ENCODE measurements at places on chromosomes 4 and X.

DNA sequence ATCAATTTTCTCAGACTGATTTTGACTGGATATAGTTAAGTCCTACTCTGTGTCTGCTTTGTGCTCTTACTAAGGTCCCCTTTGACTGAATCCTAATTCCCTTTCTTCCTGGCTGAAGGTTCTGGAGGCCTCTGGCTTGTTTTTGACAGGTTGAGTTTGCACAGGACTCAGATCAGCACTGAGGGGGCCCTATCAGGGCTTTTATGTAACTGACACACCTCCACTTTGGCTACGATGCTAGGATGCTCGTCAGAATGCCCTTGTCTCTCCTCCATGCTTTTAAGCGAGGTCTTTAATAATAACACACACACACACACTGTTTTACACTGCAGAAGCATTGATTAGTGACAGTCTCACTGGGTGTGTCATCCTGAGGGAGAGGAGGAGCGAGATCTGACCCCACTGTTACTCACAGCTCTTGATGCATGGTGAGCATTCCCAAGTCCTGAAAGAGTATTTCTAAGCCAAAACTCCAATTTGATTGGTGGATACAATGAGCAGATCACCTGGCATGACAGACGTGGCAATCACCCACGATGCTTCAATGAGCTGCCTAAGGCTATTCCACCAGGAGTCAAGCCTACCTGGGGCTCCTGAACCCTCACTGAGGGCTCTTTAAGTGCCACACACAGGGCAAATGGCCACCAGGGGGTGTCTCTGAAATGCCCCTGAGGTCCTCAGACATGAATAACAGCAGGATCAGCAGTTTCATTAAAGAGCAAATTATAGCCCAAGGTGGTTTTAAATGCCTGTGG, 130.4 kb upstream of the CPEB2 start:
- peak; percentile 6 for DNase-seq

DNA sequence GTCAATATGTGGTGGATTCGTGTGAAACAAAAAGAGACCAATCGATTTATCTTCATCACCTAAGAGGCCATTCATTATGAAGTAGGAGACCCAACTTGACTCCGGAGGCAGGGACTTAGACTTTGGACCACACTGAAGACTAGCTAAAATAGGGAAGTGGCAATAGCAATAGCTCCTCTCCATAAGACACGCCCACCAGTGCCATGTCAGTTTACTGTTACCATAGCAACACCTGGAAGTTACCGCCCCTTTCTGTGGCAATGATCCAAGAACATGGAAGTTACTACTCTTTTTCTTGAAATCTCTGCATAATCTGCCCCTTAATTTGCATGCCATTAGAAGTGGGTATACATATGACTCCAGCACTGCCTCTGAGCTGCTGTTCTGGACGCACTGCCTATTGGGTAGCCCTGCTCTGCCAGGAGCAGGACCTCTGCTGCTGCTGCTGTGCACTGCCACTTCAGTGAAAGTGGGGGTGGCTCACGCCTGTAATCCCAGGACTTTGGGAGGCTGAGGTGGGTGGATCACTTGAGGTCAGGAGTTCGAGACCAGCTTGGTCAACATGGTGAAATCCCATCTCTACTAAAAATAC, 163.2 kb downstream of the PRKX start:
- no peak for DNase-seq

DNA sequence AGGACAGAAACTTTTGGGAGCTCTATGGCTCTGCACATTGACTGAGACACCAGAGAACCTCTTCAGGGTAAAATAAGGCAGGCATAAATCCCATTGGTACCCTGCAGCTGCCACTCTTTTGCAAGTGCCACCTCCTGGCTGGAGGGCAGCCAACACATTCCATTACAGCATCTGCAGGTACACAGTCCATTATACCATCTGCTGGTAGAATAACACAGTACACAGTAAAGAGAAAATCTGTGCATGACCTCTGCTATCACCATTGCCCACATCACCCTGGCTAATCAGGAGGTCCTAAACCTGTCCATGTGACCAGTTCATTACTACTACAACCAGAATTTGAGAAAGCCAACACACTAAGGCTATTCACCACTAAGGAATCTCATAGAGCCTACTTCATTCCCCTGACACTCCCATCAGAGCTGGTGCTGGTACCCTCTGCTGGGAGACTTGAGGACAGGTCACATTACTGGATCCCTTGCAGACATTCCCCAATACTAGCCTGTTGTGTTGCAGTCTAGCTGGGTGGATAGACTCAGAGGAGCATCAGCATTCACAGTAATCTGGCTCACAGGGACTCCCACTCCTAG, 176.2 kb upstream of the TACR3 start:
- DNase-seq = no peak

DNA sequence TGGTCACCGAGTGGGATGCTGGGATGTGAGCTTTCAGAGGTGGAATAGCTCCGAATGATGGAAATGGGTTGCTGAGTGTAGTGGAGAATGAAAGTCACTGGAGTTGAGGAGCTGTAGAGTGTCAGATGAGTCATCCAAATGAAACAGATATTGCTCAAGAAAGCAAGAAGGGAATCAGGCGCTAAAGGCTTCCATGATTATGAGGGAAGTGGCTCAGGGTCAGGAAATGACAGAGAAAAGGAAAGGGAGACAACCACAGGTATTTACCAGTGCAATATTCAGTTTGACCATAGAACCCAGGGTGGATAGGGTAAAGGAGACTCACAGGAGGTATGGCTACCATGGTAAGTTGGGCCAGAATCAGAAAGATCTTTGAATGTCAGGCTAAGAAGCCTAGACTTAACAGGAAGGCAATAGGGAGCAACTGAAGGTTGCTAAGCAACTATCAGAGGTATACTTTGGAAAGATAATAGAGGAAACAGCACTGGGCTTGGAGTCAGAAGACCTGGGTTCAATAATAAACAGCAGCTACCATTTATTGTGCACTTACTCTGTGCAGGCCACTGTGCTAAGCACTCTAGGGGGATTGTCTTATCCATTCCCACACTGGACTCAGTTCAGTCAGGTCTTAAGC, 11.7 kb downstream of the LAS1L start:
- no peak for DNase-seq

DNA sequence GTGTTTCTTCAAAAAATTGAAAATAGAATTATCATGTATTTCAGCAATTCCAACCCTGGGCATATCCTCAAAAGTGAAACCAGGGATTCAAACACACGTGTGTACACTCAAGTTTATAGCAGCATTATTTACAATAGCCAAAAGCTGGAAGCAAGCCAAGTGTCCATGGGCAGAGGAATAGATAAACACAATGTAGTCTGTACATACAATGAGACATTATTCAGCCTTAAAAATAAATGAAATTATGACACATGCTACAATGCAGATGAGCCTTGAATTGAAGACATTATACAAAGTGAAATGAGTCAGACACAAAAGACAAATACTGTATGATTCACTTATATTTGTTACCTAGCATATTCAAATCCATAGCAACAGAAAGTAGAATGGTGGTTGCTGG, 853.4 kb downstream of the STIM2 start:
- DNase-seq = no peak

- no peak for DNase-seq
Observed at GRCh38 chrX:154990496-154990895, 32.0 kb downstream of the F8 start.

DNA sequence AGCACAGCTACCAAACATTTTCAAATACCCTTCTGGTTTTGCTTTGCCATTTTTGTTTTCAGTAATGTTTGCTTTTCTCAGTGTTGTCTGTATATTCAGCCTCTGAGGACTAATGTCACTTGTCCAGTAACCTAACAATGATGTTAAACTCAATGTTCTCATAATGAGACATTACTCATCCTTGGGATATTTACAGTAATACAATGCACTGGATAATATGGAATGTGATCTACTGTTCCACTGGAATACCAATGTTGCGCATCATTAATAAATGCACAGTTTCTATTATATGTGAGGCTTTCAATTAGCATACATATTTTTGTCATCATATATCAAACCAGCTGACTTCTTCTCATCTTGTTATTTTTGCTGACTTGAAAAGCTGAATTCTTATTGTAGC, 259.1 kb downstream of the SH2D1A start:
- DNase-seq = no peak

GRCh38 chrX:100409610-100410590, at the start of gene PCDH19:
PCDH19 (minus strand) TSS chrX:100410273; CDS start chrX:100408597, 1,676 bp downstream.
- no peak for DNase-seq

DNA sequence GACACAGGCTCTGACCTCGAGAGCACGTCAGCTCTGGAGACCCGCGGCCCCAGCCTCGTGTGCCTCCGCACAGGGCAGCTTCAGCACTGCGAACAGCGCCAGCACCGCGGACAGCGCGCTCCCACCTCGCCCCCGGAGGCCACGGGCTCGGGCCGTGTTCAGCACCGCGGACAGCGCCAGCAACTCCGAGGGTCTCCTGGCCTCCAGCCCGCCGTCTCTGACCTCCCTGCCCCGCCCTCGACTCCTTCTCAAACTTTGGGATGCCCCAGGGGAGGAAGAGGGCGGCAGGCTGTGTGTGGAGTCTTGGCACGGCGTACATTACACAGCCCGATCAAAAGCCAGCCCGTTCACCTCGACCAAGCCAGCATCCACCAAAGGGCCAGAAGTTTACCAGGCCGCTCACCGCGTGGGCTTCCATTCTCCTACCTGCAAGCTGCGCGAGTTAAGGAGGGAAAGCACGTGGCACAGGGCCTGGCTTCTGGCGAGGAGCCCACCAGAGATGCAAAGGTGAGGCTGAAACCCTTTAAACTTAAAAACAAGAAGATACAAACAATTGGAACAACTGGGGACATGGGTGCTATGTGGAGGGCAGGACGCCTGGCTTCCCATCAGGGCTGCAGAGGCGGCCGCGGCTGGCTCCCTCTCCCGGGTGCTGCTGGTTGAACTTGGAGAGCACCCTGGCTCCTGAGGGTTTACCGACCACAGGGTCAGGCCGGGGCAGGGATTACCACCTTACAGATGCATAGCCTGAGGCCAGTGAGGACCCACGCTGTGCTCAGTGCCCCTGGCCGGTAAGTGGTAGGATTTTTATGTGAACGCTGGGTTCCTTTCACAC, 4.5 kb upstream of the NKX1-1 start:
- DNase-seq = peak; percentile 37

DNA sequence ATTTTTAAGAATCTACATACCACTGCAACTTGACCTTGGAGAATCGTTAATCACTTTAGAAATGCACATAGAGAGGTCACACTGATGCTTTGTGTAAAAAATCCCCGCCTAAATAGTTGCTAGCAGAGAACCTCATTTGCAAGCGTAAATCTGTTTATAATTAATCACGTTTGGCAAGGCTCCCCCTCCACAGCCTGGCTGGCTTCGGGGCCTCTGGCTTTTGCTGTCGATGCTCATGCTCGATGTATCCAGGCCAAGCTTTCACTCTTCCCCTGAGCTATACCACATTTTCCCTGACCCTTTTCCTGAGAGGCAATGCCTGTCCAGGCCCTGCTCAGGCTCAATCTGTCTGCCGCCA, 23.4 kb downstream of the CYTL1 start:
- no peak for DNase-seq

GRCh38 chr4:40308528-40309122, 26.5 kb upstream of the CHRNA9 start:
- no peak for DNase-seq

GRCh38 chr4:99061048-99061700, 27.4 kb downstream of the ADH5 start:
- DNase-seq = no peak

- no peak for DNase-seq
Observed at GRCh38 chr4:125573368-125573767, 258.6 kb downstream of the FAT4 start.

DNA sequence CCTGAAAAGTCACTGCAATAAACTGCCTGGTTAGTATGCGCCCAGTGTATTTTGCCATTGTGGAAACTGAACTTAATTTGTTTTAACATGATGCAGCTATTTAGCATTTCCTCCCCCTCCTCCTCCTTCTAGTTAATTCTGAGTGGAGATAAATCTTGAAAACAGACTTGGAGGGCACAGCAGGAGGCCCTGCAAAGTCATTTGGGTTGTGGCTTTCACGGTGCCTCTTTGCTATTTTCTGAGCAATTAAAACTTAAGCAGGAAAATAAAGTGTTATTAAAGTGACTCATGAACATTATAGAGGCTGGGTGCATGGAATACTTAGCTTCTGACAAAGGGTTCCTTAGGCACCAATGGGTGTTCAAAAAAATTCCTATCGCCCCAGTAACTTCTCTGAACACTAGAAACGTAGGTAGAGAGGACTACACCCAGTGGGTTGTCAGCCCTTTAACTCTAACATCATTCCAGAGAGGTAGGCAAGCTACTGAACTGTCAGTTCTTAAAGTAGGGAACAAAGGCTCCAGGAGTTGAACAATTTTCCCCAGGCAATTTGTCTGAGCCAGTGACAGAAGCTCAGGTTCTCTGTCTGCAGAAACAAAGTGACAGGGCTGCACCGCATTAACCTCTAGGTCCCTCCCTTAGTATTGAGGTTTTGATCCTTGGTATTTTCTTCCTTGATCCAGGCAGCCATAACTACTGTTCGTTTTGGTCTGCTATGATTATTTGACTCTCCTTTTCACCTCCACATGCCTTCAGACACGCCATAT, 158.3 kb upstream of the KIT start:
- no peak for DNase-seq

DNA sequence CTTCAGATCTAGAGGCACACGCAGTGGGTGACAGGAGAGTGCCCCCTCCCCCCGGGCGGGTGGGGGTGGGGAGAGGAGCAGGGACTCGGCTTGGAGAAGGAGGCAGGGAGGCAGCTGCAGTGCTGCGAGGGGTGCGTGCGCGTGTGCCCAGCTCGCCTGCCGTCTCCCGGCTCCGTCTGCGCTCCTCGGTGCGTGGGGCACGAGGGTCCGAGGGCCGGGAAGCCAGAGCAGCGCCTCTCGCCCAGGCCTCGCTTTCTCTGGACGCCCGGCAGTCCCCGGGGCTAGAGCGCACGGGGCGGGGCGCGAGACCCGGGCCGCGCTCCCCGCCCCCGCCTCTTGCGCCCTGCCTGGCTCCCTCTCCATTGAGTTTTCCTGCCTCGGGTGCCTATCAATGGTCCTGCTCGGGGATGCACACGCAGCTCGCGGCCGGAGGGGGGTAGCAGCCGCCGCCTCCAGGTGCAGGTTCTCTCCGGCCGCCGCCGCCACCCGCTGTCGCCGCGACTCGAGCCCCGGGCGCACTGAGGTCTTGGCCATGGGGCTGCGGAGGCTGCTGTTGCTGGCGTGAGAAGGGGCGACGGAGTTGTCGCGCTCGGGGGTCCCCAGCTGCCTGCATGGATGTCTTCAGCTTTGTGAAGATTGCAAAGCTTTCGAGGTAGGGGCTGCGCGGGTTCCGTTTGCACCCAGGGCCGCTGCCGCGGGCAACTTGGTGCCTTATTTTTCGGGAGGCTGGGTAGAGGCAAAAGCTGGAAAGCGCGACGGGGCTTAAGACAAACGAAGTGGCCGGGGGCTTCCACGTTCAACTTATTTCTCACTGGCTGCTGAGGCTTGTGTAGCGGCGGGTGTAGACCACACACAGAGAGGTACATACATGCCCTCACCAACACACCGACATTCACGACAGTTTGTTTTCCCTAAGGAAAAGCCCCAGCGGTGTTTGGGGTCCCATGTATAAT, at the start of gene FRMPD4:
TSS of gene FRMPD4 (plus strand) at position 113 of the 953 bp plus-strand sequence. CDS start at position 612, 499 bp downstream.
- DNase-seq = no peak

GRCh38 chr4:113053883-113054282, 4.4 kb downstream of the ANK2 start:
- DNase-seq = no peak
